ENCODE measurements at places on chromosomes 3 and 15.

GRCh38 chr3:147412261-147412916 is 3.2 kb downstream of the ZIC1 start:
- DNase-seq = no peak

DNA sequence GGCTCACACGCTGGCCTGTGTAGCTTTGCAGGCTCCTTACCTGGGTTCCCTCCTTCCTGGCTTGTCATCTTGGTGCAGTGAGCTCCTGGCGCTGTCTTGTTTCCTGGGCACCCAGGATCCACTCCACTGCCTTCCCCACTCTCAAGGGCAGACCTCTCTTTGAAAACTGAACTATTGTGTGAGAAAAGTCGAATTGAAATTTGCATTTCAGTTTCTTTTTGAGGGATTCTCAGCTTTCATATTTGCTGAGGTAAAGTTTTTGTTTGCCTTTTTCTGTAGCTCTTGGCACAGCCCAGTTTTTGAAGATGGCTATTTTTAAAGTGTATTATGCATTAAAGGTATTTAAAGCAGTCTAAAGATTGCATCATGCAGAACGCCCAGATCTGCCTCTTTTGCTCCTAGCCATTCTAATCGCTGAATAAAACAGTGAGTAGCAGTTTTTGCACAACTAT is 70.1 kb downstream of the CCK start:
- no peak for DNase-seq

DNA sequence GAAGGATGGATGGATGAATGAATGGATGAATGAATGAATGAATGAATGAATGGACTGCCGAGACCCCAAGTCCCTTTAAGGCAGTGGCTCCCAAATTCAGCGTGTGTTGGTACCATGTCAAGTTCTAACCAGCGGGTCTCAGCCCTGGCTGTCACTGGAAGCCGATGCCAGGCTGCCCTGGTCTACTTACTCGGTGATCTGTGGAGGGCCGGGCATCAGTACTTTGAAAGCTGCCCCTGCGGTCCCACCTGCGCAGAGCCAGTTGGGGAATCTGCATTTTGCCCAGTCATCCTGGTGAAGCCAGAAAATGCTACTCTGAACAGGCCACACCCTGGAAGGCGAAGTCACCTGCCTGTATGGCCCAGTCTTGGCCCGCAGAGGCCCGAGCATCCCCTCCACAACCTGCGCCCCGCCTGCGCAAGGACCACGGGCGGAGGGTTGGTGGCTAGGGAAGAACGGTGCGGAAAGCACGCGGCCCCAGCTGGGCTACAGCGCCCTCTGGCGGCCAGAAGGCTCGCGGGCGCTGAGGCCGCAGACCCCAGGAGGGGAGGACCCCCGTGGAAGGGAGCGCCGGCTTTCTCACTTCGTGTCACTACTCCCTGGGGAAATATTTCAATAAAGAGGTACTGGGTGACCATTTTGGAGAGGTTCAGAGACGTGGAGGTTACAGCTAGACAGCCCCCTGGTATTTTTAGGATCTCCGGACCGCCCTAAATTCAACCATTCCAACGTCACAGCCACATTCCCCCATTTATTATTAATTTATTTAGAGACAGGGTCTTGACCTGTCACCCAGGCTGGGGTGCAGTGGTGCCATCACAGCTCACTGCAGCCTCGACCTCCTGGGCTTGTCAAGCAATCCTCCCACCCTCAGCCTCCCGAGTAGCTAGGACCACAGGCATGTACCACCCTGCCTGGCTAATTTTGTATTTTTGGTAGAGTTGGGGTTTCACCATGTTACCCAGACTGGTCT is 34.9 kb downstream of the PRKCD start:
- no peak for DNase-seq

GRCh38 chr15:26455828-26456227 is 317.0 kb downstream of the GABRB3 start:
- no peak for DNase-seq

- DNase-seq = no peak
These were observed 592 bp downstream of the RASGRF1 start for GRCh38 chr15:79089890-79090486.

GRCh38 chr15:62094388-62094787 is 27.6 kb downstream of the C2CD4A start:
- no peak for DNase-seq

GRCh38 chr3:122183521-122183892 is at the start of gene CASR:
TSS of gene CASR (plus strand) at chr3:122183668. CDS start at chr3:122254190, 70,522 bp downstream.
- no peak for DNase-seq

DNA sequence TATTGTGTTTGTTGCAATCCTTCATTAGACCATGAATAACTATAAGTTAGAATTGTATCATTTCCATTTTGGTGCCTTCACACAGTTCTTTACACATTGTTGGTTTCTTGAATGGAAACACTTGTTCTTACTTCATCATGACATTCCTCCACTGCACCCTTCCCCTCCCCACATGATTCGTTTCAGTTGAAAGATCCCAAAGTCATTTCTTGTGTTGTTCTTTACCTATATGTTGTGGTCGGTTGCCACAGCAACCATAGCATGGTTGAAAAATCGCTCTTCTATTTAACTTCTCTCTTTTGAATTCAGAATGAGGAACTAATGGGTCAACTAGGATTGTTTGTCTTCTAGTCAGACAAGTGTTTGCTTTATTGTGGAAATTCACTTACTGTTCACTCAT is 103.3 kb downstream of the IL1RAP start:
- DNase-seq = peak; percentile 10

DNA sequence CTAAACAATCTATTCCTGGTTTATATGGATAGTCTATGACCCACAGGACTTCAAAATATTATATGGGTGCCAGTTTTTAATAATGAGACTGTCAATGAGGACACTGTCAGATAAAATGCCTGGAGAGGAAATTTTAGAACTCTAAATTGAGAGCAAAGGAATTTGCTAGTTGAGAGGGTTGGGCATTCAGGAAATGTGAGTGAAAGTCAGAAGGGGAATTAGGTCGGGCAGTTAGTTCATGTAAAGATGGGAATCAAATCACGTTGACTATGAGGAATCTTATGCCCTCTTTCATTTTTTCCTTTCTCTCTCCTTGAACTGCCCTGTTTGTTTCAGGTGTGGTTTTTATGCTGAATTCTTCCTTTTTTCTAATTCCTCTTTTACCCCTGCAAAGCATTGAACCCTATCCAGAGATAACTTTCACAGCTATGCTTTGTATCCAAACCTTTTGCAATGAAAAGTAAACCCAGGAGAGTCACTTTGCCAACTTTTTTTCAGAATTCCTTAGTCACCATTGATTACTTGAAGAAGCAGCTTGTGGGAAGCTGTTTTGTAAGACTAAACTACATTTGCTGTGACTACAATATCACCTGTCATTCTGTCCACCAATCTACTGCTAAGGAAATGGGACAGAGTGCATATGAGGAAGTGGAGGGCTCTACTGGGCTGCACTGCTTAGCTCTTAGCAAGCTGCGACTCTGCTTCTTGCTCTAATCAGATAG is 27.8 kb downstream of the CHP1 start:
- DNase-seq = no peak

DNA sequence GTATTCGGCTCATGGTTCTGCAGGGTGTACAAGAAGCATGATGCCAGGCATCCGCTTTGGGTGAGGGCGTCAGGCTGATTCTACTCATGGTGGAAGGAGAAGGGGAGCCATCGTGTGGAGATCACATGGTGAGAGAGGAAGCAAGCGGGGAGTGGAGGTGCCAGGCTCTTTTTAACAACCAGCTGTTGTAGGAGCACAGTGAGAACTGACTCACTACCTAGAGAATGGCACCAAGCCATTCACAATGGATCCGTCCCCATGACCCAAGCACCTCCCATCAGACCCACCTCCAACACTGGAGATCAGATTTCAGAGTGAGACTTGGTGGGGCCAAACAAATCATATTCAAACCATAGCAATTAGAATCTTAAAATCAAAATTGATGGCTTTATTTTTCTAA is 259.8 kb upstream of the CTDSPL start:
- DNase-seq = no peak
